Heart right ventricle (tissue), 16 donors: ENCODE measurements at places on chromosomes 7 and 10. TPM values are rescaled to one million over a fixed set of nuclear protein-coding genes. Genes with fewer than 3 reads are reported as not detected.

FEZF1 gene
- total RNA-seq: not detected

DNAH11 gene
- 0.59 TPM for total RNA-seq

RADIL gene
- total RNA-seq: 1.2 TPM

SPACDR gene
- total RNA-seq: 0.62 TPM

AGAP5 gene
- 3.8 TPM for total RNA-seq

CABCOCO1 gene
- not detected for total RNA-seq

MACROH2A2 gene
- 13.5 TPM for total RNA-seq

PLAU gene
- total RNA-seq: 4.4 TPM

CFTR gene
- 0.35 TPM for total RNA-seq

SFTPA2 gene
- not detected for total RNA-seq

NPC1L1 gene
- total RNA-seq: 0.11 TPM

PDE6C gene
- total RNA-seq: not detected

CDK1 gene
- total RNA-seq: 1.3 TPM

TNKS2 gene
- total RNA-seq: 11.8 TPM

CPXM2 gene
- total RNA-seq: 4.9 TPM

SOSTDC1 gene
- total RNA-seq: 2.1 TPM

STK31 gene
- total RNA-seq: not detected

GNG11 gene
- 17.2 TPM for total RNA-seq

ZNF277 gene
- 15.1 TPM for total RNA-seq

ERVW-1 gene
- not detected for total RNA-seq

MYOZ1 gene
- 1.3 TPM for total RNA-seq

HOXA11 gene
- not detected for total RNA-seq

IFIT1 gene
- 32.9 TPM for total RNA-seq

SH2D4B gene
- not detected for total RNA-seq

SCD gene
- total RNA-seq: 1.8 TPM
